ENCODE measurements at places on chromosomes 13 and 19.

- no peak for DNase-seq
Measured at GRCh38 chr19:45291834-45292233, 30.8 kb downstream of the CKM start.

GRCh38 chr13:93963266-93964145 lies 516.0 kb downstream of the DCT start:
- DNase-seq: no peak

DNA sequence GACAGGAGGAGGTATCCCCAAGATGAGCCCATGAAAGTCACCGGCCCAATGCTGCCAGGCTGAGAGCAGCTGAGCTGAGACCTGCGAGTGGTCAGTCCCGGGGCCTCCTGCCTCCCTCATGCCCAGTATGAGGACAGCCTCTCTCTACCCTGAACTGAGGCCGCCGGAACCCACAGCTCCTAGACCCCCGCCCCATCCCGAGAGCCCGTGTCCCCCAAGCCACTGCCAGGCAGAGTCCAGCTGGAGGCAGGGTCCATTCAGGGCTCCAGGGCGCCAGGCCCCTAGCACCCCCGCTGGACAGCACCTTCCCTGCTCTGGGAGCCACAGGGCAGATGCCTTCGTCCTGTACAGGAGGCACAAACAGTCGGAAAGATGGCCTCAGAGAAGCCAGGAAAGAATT lies 38.7 kb downstream of the MLLT1 start:
- DNase-seq: no peak

DNA sequence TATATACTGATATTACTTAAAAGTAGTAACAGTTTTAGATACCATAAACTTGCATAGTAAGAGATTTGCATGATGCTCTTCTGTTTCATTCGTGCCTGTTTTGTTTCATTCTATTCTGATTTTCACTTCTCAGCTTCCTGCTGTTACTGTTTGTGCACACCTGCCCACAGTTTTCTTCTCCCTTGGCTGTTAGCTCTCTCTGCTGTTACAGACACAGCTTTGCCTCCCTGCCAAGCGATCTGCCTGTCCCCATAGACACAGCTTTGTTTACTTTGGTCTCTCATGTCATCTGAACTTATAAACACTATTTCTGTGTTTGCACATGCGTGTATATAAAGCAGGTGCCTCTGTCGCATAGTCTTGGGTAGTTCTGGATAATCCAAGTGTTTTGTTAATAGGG lies 21.4 kb upstream of the UPF3A start:
- DNase-seq: no peak

- DNase-seq: no peak
Measured at GRCh38 chr13:99066219-99066618, 88.4 kb upstream of the DOCK9 start.

GRCh38 chr19:33805840-33806433 lies 9.3 kb downstream of the KCTD15 start:
- DNase-seq: no peak

GRCh38 chr19:50633973-50634372 lies 5.7 kb downstream of the SYT3 start:
- DNase-seq: no peak

DNA sequence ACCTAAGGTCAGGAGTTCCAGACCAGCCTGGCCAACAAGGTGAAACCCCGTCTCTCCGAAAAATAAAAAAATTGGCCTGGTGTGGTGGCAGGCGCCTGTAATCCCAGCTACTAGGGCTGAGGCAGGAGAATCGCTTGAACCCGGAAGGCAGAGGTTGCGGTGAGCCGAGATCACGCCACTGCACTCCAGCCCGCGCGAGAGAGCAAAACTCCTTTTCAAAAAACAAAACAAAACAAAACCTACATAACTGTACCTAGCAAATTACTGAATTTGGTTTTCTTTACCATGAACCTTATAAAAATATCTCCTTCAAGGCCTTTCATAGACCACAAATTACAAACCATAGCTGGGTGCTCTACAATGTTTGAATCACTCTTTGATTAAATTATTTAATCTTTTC lies 760 bp downstream of the ZNF91 start:
- DNase-seq: no peak

DNA sequence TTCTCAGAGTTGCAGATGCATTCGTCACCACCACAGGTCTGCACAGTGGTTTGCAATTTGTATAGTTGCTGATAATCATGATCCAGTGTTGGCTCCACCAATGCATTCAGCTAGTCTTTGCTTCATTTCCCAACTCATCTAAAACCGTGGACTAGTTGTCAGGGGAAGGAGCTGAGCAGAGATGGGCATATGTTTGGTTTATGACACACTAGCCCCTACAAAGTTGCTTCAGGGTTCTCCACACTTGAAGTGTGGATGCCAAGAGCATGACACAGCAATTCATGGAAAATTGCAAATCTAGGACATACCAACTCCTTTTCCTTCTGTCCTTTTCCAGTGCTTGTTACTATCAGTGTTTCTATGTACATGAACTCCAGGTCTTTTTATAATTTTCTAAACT lies 168.0 kb downstream of the TNFSF13B start:
- no peak for DNase-seq

DNA sequence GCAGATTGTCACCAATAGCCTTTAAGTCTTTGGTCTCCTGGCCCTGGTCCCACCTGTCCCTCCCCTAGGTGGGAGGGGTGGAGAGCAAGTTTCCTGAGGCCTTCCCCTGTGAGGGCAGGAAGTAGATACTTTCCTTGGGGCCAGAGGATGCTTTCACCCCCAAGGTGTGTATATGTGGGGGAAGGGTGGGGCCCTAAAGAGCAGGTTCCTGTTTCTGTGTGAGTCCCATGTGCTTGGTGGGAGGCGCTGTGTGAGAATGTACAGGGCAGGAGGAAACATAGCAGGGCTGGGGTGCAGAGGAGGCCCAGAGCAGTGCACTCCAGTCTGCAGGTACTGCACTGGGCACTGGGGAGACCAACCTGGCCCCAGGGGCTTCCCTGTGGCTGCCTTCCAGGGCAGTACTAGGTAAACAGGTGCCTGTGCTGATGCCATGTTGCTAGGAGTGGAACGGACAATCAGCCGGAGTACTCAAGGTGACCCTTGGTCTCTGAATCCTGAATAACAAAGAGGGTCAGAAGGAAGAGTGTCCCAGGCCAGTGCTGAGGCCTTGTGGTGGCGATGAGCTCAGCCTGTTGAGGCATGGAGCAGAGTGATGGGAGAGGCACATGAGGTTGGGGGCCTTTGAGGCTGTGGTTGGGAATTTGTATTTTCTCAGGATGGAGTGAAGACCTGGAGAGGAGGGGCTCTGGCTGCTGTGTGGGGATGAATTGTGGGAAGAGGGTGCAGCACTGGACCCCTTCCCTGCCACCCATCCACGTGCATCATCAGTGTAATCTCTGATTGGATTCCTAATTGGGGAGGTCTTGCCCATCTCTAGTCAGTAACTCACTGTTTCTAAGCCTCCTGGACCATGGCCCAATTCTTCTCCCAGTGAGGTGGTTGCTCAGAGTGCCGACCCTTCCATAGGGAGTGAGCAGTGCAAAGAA lies 5.1 kb downstream of the EGLN2 start:
- no peak for DNase-seq

DNA sequence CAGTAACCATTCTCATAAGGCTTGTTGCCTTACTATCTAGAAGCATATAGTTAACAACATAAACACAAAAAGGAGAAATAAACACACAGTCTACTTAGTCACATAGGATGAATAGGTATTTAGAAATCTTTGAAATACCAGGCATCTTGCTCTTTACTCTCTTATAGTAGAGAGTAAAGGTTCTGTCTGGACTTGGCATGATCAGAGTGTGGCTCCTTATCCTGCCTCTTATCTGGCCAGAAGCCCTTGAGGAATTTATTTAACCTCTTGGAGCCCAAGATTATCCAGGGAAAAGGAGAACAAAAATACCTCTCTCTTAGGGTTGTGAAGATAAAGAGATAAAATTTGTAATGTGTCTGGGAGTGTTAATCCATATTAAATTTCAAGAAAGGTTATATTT lies 100.2 kb upstream of the MBNL2 start:
- no peak for DNase-seq

- DNase-seq: no peak
Measured at GRCh38 chr13:46728777-46729176, 68.2 kb downstream of the ESD start.

GRCh38 chr13:27497563-27498230 lies 47.3 kb upstream of the MTIF3 start:
- DNase-seq: no peak

- DNase-seq: no peak
Measured at GRCh38 chr19:30682146-30682998, 310.2 kb downstream of the ZNF536 start.

- no peak for DNase-seq
Measured at GRCh38 chr19:703651-704446, 4.9 kb upstream of the PALM start.

DNA sequence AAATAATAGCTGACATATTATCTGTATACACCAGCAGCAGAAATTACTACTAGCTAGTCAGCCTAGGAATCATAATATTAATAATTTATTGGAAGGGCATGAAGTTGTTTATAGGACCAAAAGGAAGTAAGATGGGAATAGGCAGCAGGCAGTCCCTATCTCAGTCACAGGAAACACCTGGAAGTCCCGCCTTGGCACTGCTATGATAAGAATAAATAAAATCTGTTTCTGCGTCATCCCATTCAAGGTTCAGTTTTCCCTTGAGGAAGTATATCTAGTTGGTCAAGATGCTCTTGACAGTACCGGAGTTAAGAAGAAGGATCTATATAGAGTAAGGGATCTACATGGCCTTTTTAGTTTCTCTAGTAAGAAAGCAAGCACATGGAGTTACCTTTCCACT lies 830.8 kb downstream of the DIAPH3 start:
- no peak for DNase-seq

DNA sequence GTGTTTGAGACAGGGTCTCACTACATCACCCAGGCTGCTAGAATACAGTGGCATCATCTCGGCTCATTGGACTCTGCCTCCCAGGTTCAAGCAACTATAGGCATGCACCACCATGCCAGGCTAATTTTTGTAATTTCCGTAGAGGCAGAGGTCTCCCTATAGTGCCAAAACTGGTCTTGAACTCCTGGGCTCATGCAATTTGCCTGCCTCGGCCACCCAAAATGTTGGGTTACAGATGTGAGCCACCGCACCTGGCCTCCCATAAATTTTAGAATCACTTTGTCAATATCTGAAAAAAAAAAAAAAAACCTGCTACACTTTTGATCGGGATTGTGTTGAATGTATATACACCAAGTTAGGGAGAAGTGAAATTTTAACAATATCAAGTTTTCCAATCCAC lies 11.9 kb upstream of the PLEKHF1 start:
- DNase-seq: no peak

DNA sequence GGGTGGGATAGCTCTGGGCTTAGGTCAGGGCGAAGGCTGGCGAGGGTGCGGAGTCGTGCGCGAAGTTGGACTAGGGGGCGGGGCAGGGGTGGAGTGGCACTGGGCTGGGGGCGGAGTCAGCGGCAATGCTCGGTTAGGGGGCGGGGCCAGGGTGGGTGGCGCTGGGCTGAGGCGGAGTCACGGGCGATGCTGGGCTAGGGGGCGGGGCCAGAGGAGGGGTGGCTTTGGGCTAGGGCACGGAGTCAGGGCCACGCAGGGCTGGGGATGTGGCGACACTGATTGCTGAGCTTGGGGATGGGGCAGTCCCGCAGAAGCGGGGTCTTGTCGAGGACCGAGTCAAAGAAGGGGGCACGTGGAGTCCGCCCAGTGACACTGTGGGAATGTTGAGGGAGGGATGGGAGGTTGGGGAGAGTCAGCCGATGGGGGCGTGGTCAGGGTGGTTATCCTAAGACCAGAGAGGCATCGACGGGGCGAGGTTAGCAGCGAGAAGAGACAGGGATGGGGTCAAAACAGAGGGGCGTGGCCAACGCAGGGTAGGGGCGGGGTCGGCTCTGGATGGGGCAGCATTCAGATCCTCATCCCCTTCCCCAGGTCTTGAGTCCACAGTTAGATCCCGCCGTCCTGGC lies 8.7 kb downstream of the HOMER3 start:
- DNase-seq: peak; percentile 77

GRCh38 chr19:29800100-29800825 lies 11.5 kb upstream of the CCNE1 start:
- no peak for DNase-seq

GRCh38 chr13:31310356-31310755 lies 110.6 kb downstream of the B3GLCT start:
- DNase-seq: no peak

DNA sequence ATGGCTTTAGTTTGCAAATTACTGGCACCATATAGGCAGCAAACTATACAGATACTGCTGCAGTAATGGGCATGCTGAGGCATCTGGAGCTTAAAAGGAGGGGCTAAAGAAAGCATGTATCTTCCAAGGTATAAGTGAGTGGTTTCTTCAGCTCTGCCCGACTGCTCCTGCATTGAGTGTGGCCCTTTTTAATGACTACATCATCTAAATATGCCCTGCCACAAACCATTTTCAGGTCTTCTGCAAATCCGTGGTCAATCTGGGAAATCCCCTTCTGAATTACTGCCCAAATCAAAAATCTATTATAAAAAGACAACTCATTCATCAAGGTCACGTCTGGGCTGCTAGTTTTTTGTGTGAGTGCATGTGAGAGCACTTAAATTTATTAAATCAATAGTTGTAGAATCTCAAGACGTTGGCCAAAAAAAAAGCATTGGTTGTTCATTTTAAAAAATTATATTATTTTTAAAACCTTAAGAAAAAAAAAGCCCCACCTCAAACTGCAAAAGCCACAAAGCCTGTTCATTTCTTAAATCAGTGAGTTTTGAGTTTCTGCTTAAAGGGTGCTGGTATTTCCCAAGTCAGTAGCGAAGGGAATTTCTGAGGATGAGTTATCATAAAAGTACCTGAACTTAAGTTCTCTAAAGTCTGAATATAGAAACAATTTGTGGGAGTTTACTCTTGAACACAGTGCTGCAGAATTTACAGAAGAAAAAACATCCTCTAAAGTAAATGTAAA lies 16.3 kb downstream of the LCP1 start:
- DNase-seq: no peak

DNA sequence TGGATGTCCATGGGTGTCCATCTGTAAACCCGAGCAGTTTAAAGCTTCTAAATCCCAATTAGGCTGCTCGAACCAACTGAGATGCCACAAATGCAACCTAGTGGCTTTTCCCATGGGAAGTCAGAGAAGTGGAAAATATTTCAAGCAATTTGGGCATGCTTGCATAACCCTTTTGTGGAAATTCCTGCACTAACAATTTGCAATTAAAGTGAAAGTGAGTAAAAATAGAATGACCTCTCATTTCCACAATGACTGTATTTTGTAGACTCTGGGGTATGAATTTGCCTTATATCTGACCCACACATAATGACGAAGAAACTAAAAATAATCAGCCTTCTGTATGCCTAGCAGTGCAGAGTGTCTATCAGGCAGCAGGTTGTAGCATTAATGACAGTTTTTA lies 91.8 kb upstream of the TSC22D1 start:
- DNase-seq: no peak

GRCh38 chr13:99404005-99404755 lies 97.0 kb upstream of the GPR183 start:
- no peak for DNase-seq

DNA sequence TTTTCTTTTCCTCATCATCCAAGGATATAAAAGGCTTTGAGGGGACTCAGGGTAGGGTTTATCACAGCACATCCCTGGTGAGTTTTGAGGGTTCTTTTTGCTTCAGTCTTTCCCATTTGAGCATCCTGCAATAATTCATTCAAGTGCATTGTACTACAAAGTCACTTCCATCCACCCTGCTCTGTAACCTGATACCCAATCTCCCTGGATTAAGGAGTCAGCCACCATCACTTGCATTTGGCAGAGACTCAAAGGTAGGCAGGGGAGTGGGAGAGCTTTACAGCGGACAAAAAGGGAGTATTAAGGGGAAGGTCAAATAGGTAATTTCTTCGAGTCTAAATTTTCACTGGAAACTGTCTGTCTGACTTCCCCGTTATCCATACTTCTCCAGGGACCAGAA lies 216.1 kb upstream of the TMTC4 start:
- DNase-seq: no peak
